Left renal pelvis (tissue), 4 donors: ENCODE measurements at places on chromosomes 3 and 15.

- DNase-seq: no peak
These were observed 28.1 kb upstream of the INSYN1 start for GRCh38 chr15:73781038-73781925.

- no peak for DNase-seq
These were observed 7.8 kb downstream of the SCG5 start for GRCh38 chr15:32649342-32649741.

- DNase-seq: no peak
These were observed 33.7 kb downstream of the VIPR1 start for GRCh38 chr3:42535981-42536784.

DNA sequence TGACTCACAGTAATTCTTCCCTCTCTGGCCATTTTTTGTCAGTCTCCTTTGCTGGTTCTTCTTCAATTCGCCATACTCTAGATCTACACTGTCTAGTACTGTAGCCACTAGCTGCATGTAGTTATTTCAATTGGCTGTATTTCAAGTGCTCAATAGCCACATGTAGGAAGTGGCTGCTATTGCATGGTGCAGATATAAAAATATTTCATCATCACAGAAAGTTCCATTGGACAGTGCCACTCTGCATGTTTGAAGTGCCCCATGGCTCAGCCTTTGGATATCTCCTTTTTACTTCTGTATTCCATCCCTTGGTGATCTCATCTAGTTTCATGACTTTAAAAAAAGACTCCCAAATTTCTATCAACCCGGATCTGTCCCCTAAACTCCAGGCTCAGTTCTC is 22.1 kb downstream of the PPP2R3A start:
- no peak for DNase-seq

GRCh38 chr15:72540606-72541237 is 66.6 kb downstream of the ARIH1 start:
- DNase-seq: no peak

- DNase-seq: no peak
These were observed 3.8 kb downstream of the NRROS start for GRCh38 chr3:196643201-196643749.

DNA sequence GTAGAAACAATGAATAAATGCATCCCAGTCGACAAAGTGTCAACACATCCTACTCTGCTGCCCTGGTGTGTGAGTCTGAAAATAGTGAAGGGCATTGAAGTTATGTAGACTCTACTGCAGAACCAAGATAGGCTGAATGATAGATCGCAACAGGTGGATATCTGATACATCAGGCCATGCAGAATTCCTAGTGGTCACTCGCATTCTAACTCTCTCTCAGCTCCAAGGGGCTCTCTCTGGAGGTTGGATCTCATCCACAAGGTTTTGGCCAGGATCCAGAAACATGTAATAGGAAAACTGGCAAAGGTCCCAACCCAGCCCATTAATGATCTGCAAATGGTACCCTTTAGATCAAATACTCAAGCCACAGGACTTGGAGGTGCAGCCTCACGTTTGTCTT is 514.1 kb downstream of the MAGI1 start:
- no peak for DNase-seq

DNA sequence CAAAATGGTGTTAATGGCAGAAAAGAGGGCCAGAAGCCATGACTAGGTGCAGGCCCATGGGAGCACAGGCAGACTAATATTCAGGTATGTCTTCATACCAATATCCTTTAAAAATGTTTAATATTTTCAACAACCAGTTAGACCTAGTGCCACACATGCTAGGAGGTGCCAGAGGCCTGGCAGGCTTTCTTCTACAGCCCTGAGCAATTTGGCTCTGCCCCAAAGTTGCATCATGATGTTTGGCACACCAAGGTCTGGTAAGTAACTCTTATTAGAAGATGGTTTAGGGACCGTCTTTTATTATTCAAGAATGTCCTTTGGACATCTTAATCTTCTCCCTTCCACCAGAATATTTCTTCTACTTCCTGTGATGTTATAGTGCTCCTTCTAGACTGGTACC is 34.8 kb downstream of the MITF start:
- no peak for DNase-seq

GRCh38 chr15:37581866-37582532 is 352.4 kb upstream of the TMCO5A start:
- no peak for DNase-seq

- no peak for DNase-seq
These were observed 497.7 kb upstream of the TBL1XR1 start for GRCh38 chr3:177694951-177695350.

DNA sequence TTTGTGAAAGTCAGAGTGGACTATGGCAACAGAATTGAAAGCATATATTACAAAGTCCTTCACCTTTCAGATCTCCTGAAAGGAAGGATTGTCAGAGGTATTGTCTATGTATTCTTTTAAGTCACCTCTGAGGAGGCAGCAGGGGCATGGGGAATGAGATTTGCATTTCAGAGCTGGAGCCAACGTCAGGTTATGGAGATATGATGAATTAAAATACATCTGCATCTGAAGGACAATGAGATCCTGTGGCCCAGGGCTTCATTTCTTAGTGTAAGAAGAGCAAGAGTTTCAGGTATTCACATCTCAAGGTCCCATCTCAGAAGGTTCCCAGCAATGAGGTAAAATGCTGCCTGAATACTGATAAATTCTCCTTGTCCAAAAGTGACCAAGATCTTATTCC is 695.8 kb downstream of the TUSC7 start:
- DNase-seq: no peak
